Activated naive CD8-positive, alpha-beta T cell treated with anti-CD3 and anti-CD28 coated beads, Interleukin-2, amount 10 ng/mL, durations not matched to agents 7 days and 5 days (primary cell): ENCODE measurements at places on chromosomes 1 and 21. TPM values are rescaled to one million over a fixed set of nuclear protein-coding genes. Genes with fewer than 3 reads are reported as not detected.

FCRLB gene
- total RNA-seq, result 0.74 TPM

GRCh38 chr1:61133335-61134019 lies 51.1 kb downstream of the NFIA start:
- peaks cover 1% of the 10 kb centered on the region for H3K36me3 ChIP-seq
- H3K27me3 ChIP-seq, result no peaks in the 10 kb centered on the region
- H3K27ac ChIP-seq, result no peak overlapping the region
- H3K4me3 ChIP-seq, result no peak overlapping the region
- H3K4me1 ChIP-seq, result peaks cover 6% of the 10 kb centered on the region

DNA sequence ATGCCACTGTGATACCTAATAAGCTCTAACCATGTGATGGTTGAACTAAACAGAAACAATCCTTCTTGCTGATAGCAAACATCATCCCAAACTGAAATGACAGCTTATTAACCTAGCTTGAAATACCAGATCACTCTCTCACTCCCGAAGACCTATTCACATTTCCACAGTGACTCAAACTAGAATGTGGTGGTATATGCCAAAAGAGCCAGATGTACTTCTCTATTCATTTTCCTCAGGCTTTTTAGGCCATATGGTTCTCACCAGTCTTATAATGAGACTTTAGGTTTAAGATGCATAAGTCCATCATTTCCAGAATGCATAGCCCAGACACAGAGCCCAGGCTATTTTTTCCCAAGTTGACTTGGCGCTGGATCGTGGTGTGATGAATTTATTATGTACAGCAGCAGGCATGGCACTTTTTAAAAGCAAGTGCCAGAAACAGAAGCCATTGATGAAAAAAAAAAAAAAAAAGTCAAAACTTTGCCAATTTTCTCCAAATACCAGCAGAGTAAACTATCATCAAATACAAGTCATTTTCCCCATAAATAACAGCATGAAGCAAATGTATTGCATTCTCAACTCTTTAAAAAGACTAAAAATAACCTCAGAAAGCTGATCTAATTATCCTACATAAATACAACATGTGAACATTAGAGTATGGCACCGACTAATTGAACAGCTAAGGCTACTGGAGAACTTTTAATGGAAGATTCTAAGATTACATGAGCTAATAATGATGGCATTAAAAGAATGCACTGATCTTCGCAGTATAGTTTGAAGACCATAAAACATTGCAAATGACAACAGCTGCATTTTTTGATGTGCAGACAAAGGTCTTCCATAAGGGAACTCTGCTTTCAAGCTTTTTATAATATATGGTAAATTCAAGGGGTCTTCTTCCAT lies 365.4 kb downstream of the LRRIQ3 start:
- H3K36me3 ChIP-seq, result no peaks in the 10 kb centered on the region
- no peak overlapping the region for H3K4me3 ChIP-seq
- H3K27me3 ChIP-seq, result no peaks in the 10 kb centered on the region
- no peak for DNase-seq
- H3K27ac ChIP-seq, result no peak overlapping the region

GRCh38 chr1:45552331-45552730 lies 1.7 kb downstream of the AKR1A1 start:
- H3K4me3 ChIP-seq, result peak overlapping the region; percentile 45
- peaks cover 14% of the 10 kb centered on the region for H3K36me3 ChIP-seq
- DNase-seq, result no peak
- no peaks in the 10 kb centered on the region for H3K27me3 ChIP-seq
- peaks cover 17% of the 10 kb centered on the region for H3K4me1 ChIP-seq

- H3K36me3 ChIP-seq, result no peaks in the 10 kb centered on the region
- H3K4me1 ChIP-seq, result peaks cover 11% of the 10 kb centered on the region
- peaks cover 13% of the 10 kb centered on the region for H3K27me3 ChIP-seq
- H3K4me3 ChIP-seq, result no peak overlapping the region
- H3K27ac ChIP-seq, result no peak overlapping the region
- DNase-seq, result no peak
These were observed 7.3 kb upstream of the IFNGR2 start for GRCh38 chr21:33395891-33396331.

- H3K4me1 ChIP-seq, result no peaks in the 10 kb centered on the region
- no peak for DNase-seq
- H3K27me3 ChIP-seq, result peaks cover 2% of the 10 kb centered on the region
- no peak overlapping the region for H3K4me3 ChIP-seq
- H3K36me3 ChIP-seq, result no peaks in the 10 kb centered on the region
- no peak overlapping the region for H3K27ac ChIP-seq
These were observed 28.3 kb downstream of the DEGS1 start for GRCh38 chr1:224211206-224211962.

GRCh38 chr1:29798699-29799566 lies 562.6 kb downstream of the PTPRU start:
- no peak overlapping the region for H3K4me3 ChIP-seq
- no peak overlapping the region for H3K27ac ChIP-seq
- DNase-seq, result no peak
- no peaks in the 10 kb centered on the region for H3K27me3 ChIP-seq
- no peaks in the 10 kb centered on the region for H3K36me3 ChIP-seq

ST6GALNAC5 gene
- total RNA-seq, result not detected

GRCh38 chr1:233132445-233132844 lies 163.1 kb downstream of the PCNX2 start:
- no peak overlapping the region for H3K27ac ChIP-seq
- DNase-seq, result no peak
- no peaks in the 10 kb centered on the region for H3K27me3 ChIP-seq
- no peak overlapping the region for H3K4me3 ChIP-seq

DNA sequence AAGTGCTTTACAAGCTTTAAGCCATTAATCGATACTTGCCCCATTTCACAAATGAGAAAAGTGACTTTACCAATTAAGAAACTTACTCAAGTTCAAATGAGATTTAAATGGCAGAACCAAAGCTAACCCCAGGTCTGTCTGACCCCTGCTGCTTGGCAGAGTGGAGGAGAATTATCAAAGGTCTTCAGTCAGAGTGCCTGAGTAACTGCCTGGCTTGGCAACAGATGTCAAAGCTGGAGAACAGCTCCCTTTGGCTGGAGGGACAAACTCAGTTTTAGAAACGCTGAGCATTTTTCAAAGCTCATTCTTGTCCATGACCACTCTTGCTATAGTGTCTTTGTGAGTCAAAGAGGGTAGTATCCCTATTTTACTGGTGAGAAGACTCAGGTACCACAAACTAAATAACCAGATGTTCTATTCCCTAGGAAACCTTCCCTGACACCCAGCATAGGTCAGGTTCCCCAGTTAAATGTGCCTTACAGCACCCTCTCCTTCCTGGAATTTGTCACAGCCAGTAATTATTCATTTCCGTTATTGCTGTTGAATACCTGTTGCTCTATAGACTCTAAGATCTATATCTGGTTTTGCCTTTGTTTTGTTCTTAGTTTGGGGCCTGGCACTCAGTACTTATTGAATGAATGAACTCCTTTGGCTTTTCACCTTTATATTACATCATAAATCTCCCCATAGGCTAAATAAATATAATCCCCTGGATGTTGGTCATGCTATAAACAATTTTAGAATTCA lies 5.0 kb upstream of the BCAR3 start:
- DNase-seq, result no peak
- peaks cover 4% of the 10 kb centered on the region for H3K4me1 ChIP-seq
- H3K4me3 ChIP-seq, result no peak overlapping the region
- no peak overlapping the region for H3K27ac ChIP-seq

FAM151A gene
- total RNA-seq, result not detected

DNA sequence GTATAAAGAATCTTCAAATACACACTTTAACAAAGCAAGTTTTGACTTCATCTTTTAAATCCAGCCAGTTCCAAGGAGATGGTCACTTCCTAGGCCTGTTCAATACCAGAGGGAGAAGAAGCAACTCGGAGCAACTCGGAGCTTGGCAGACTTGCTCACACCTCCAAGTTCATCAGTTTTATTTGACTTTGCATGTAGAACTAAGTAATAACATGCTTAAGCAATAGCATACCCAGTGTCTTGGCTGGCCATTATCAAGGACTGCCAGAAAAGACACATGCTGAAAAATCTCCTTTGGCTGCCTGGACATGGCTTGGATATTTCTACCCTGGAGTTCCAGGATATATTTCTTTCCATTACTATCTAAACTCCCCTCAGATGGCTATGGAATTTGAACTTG lies 52.6 kb downstream of the GNG12 start:
- H3K27me3 ChIP-seq, result peaks cover 7% of the 10 kb centered on the region
- H3K4me3 ChIP-seq, result no peak overlapping the region
- no peak for DNase-seq

DNA sequence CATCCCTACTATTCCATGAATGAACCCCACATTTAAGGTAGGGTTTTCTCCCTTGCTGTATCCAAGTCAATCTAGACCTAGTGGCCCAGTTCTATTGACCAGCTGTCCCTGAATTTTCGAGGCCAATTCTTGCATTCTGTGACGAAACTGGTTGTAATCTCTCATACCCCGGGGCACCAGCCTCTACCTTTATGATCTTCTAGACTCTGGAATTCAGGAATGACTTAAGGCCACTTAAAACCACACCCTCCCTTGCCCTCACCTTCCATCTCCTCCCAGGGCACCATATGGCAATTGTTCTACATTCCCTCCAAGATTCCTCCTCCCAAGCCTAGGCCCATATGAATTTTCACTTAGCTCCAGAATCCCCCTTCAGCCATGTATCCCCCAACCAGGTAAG lies 48.9 kb downstream of the RHOU start:
- peaks cover 11% of the 10 kb centered on the region for H3K4me1 ChIP-seq
- H3K36me3 ChIP-seq, result peaks cover 6% of the 10 kb centered on the region
- DNase-seq, result no peak
- H3K4me3 ChIP-seq, result no peak overlapping the region
- H3K27me3 ChIP-seq, result peaks cover 2% of the 10 kb centered on the region

DNA sequence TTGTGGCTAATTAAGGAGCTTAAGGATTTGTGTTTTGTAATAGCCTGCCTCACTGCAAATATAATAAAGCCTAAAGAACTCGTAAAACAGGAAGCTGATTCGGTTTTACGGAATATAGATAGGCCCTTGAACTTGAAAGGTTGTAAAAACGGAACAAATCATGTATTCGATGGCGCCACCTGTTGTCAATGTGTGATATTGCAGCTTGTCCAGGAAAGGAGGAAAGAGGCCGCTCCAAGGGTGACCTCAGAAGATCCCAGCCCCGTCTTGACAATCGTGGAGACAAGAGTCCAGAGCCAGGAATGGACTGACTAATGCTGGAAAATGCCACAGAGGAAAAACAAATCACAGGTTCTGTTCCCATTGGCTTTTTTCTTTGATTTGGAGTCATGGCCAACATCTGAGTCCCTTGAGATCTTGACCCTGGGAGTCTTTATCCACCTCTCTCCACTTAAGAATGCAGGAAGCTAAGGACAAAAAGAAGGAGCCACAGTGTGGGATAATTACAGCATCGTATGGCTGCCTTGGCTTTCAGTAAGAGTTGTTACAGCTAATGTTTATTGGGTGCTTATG lies 7.0 kb upstream of the IGSF21 start:
- H3K36me3 ChIP-seq, result no peaks in the 10 kb centered on the region
- no peak overlapping the region for H3K4me3 ChIP-seq
- peaks cover 9% of the 10 kb centered on the region for H3K27me3 ChIP-seq

DNA sequence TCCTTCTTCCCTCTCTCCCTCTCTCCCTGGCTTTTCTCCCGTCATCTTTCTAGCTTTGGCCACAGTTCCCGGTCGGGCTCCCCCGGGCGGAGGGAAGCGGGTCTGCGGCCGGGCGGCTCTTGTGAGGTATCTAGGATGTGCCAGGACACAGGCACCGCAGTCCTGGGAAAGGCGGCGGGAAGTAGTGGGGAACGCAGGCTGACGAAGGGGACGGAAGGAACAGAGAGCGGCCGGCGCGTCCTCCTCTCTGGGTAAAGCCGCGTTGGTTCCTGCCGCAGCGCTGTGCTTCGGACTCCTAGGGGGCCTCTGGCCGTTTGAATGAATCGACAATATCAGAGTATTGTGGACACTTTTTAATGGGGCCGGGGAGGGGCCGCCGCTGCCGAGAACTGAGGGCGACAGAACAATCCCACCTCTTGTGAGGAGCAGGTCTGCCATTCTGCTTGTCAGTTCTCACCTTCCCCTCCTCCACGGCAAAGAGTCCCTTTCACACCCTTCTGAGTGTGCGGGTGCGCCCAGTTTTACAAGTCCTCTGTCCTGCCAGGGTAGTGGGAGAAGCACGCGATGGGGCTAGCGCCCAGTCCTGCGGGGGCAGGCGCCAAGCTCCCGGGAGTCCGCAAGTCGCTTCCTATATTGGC lies 1.2 kb upstream of the LHX9 start:
- peaks cover 99% of the 10 kb centered on the region for H3K27me3 ChIP-seq
- DNase-seq, result peak; percentile 55
- peak overlapping the region; percentile 78 for H3K4me3 ChIP-seq
- peaks cover 1% of the 10 kb centered on the region for H3K36me3 ChIP-seq

ODR4 gene
- 15.6 TPM for total RNA-seq

DNA sequence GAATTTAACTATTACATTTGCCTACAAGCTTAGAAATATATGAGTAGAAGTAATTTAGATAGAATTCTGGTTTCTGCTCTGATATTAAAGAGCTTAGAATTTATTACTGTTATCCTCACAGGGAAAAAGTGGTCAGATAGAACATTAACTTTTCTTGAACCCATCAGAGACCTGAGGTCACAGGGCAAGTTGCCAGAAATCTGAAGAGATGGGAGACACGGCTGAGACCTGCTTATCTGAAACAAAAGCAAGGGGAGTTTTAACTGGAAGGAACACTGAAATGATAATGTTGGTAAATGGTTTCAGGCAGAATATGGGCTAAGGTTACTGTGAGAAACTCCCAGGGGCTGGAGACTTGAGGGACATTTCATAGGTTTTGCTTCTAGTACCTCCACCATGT lies 28.0 kb upstream of the USP25 start:
- H3K27me3 ChIP-seq, result no peaks in the 10 kb centered on the region
- H3K27ac ChIP-seq, result no peak overlapping the region
- no peaks in the 10 kb centered on the region for H3K4me1 ChIP-seq

DNA sequence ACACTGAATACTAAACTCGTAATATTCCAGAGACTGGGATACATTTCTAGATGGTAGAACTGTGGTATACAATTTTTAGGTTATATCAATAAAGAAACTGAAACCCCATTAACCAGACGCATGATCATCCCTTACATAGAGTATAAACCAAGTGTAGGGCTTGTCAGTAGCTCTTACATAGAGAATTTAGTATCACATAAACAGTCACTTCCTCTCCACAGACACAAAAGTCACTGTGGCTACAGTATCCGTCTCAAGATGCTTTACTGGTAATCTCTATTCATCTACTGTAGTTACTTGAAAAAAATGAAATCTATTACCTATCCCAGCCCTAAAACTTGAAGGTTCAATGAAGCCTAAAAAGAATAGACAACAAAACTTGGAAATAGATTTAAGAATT lies 252.3 kb upstream of the TMPRSS15 start:
- no peaks in the 10 kb centered on the region for H3K36me3 ChIP-seq
- DNase-seq, result no peak

OR6K3 gene
- not detected for total RNA-seq

ALDH4A1 gene
- total RNA-seq, result 2.5 TPM

GRCh38 chr1:207316622-207317391 lies 4.7 kb upstream of the CD55 start:
- no peaks in the 10 kb centered on the region for H3K27me3 ChIP-seq
- no peak overlapping the region for H3K4me3 ChIP-seq
- DNase-seq, result no peak
- H3K4me1 ChIP-seq, result peaks cover 16% of the 10 kb centered on the region
